ENCODE measurements at places on chromosomes 12 and 14.

DNA sequence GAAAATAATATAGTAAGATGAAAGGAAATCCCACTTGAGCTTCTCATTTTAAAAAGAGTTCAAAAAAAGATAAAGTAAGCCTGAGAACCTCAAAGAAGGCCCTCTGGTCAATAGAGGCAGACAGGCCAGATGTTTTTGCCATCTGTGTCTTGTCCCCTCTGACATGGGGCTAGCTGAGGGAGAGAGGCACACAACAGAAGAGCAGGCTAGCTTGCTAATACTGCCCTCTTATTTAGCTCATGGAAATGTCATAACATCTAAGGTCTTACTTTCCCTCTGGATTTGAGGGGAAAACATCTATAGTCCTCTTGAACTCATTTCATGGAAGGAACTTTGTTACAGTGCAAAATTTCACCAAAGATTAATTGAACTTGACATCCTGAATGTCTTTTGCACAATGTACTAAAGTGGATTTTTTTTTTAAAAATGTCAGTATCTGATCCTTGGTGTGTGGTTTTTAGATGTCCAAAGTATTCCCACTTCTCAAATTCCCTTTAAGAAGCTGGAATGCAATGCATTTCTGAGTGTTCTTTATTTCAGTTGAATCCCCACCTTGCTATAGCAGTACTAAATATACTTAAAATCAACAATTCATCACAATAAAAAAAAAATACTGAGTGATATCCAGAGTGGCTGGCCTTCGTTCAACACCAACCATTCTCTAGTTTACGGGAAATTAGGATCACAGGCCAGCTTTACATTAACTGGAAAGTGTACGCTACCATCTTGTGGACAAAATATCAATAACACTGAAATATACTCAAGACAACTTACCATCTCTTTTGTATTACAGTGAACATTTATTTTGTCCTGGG, 176.7 kb downstream of the PAH start:
- peak; percentile 31 for DNase-seq

DNA sequence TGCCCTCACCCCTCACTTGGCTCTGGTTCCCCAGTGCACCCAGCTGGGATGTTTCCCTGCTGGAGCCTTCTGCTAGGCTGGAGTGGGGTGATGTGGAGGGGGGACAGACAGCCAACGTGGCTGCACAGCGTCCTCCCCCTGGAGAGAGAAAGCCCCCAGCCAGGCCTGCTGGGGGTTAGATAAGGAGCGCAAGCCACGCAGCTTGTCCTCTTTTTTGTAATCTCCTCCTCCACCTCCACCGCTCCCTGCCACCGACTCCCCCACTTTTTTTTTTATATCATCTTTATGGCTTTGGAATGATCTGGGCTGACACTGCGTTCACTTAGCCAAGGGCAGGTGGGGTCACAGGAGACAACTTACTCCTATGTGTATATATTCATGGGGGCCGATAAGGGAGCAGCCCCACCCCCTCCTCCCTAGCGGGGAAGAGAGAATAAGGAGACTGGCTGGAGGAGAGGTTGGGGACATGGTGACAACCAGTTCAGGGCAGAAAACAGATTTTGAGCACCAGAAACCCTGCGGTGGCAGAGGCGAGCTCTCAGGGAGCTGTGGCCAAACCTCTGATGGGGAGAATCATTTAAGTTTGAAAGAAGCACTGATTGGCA, 169.9 kb upstream of the LHX5 start:
- no peak for DNase-seq

GRCh38 chr12:2118481-2119255, 65.9 kb downstream of the CACNA1C start:
- DNase-seq = no peak

GRCh38 chr12:95607642-95608041, 56.4 kb upstream of the USP44 start:
- DNase-seq = no peak

- no peak for DNase-seq
Observed at GRCh38 chr12:45278447-45278846, 62.6 kb downstream of the ANO6 start.
